ENCODE measurements at places on chromosomes 12 and 14.

DNA sequence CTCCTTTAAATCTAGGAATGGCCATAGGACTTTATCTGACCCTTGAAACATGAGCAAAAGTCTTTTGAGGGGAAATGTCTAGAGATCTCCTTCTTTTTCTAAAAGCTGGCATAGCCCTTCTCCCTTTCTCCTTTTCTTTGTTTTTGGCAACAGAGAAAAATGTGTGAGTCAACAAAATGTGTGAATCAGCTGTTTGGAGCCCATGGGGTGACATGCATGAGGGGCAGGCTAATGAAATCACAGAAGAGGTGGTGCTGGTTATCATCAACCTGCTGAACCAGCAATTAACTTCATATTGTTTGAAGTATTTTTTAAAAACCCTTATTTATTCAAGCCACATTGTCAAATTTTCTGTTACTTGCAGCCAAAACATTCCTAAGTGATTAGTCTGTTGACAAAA is 132.3 kb downstream of the CCDC59 start:
- no peak for DNase-seq

DNA sequence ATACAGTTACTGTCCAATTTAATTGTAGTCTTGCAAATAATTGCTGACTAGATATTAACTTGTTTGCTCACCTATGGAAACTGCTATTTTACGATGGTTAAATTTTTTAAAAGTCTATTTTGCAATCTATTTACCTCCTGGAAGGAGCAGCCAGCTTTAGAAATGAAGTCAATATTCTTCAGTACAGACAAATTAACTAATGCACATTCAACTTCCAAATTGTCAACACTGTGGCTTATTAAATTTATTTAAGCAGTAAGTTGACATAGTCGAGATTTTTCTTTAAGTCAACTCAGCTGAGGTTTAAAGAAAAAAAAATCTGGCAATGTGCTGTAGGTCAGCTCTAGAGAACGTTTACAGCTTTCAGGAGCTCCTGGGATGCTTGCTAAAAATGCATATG is 221.2 kb downstream of the SSPN start:
- DNase-seq: no peak

- no peak for DNase-seq
Measured at GRCh38 chr12:131900397-131900796, 6.0 kb downstream of the ULK1 start.

GRCh38 chr12:114982760-114983159 is 298.8 kb upstream of the TBX3 start:
- no peak for DNase-seq

- no peak for DNase-seq
Measured at GRCh38 chr12:133026996-133027395, 10.3 kb upstream of the ZNF84 start.

DNA sequence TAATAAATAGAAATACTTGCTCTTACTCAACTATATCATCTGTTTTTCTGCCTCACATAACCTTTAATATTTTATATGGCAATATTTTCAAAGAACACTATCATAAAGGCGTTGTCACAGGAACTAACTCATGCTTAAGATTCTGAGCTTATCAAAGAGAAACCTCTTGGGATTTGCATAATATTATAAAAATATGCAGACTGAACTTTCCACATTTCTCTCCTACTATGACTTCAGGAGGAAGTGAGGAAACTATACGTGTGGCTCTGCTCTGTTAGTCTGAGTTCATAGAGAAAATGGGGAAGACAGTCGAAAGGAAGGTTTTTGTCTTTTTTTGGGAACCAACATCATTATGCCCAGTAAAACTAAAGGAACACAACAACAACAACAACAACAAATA is 124.7 kb downstream of the GARIN6 start:
- DNase-seq: no peak
